ENCODE measurements at places on chromosomes 11 and 22.

DNA sequence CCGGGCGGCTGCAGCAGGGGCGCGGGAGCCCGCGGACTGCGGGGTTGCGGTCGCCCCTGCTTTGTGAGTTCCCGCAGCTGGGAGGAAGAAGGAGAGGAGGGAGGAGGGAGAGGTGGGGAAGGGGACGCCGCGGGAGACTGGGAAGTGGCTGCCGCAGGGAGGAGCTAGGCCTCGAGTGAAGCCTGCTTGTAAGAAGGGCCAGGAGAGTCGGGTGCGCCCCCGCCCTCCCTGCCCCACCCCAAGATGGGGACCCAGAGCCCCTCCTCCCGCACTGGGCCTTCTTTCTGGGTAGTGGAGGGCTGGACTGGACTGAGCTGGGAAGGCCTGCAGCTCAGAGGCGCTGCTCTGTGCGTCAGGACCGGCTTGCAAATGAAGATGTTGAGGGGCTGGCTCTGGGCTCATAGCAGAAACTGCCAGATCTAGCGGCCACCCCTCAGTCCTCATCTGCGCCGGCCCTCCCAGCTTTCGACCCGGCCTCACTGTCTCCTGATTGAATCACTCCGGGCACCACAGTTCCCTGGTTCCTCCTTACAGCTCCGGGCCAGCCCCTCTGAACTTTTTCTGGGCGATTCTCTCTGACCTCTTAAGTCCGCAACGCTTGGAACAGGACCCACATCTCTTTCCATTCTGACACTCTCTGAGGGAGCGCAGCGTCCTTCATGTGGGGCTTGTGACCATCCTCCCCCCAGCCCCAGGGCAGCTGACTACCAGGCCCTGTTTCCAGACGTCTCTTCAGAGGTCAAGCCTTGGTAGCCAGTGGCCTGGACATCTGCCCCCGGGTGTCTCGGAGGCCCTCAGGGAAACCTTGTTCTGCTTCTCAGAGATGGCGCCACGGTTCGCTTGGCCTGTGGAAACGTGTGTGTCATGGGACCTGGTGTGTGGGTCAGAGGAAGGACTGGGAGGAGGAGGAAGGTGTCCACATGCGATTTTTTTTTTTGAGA is 21.9 kb downstream of the SERPINH1 start:
- DNase-seq: no peak

- DNase-seq: no peak
Measured at GRCh38 chr22:48055827-48056226, 1293.4 kb downstream of the TBC1D22A start.

GRCh38 chr11:67055812-67056211 is 835 bp upstream of the RHOD start:
- DNase-seq: no peak

DNA sequence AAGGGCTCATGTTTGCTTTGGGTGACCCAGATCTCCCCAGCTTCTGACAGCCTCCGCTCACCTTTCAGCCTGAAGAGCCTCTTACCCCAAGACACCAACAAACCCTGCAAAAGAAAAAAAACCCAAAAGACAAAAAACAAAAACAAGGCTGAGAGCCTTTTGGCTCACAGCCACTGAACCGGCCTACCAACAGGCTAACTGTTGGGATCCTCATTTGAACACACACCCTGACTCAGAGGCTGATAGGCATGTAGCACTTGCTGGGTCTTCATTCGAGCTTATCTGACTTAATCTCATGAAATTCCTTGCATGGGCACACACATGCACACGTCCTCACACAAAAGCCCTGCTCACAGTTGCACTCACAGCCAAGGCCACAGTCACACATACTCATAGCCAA is 22.9 kb upstream of the TSKU start:
- DNase-seq: no peak

DNA sequence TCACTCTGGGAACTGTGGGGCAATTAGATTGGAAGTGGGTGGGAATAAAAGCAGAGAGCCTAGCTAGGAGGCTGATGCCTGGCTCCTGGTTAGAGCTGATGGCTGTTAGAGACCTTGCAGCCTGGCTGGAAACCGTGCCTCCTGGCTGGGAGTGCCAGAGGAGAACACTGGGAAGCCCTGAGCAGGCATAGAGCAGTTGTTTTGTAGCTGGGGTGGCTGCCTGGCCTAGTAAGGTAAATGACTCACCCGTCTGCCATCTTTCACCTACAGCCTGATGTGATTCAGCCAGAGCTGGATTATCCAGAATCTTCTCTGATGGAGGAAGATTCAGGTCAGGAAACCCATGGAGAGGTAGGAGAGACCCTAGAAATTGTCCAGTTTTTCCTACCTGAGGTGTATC is 6.1 kb downstream of the UQCR10 start:
- no peak for DNase-seq

DNA sequence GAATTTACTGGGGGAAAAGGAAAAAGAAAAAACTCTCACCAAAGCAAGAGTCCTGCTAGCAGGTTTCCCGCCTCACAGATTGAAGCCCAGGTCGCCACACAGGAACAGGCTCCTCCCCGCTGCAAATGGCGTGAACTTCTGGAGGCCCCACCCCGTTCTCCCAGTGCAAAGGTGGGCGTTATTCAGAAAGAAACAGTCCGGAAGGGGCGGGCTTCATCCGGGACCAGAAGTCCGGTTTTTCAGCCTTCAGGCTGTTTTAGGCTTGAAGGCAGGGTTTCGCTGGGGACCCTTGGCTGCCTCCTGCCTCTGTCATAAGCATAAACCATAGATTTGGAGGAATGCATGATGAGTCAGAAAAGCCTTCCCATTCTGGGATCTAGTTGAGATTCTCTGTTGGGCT is 148.3 kb upstream of the POU2AF2 start:
- DNase-seq: no peak

GRCh38 chr11:76747915-76748860 is 35.0 kb upstream of the TSKU start:
- DNase-seq: no peak

GRCh38 chr11:95242845-95243605 is 12.0 kb upstream of the SESN3 start:
- no peak for DNase-seq

- no peak for DNase-seq
Measured at GRCh38 chr11:871472-871871, 28.8 kb downstream of the TSPAN4 start.

DNA sequence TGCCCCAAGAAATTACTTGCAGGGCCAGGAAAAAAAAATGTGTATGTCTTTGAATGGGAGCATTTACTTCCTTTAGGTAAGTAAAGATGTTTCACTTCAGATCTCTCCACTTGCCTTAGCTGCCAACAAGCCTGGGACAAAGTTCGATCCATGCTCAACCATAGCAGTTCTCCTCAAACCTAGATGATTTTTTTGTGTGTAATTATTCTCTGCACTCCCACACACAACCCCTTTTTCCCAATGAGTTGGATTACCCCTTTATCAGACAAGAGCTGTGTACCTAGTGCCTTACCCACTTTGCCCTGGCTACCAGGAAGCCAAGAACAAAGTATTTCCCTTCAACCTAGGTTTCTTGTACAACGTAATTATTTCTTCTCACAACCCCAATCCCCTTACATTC is 35.6 kb downstream of the TPBGL start:
- no peak for DNase-seq

DNA sequence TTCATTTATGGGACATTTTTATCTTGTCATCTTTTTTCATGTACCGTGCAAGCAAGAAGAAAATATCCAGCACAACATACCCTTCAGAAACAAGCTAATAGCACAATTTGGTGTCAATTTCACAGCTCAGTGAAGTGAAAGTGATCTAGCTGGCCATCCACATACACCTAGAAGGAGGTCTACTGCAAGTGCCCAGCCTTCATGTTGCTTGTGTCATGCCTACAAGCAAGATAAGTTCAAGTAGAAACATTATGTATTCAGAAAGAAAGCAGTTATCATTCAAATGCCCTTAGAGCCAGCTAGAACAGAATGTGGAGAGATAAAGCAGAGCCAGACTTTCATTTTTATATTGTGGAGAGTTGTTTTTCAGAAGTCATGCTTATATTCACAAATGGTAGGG is 325.7 kb upstream of the PITPNB start:
- no peak for DNase-seq

DNA sequence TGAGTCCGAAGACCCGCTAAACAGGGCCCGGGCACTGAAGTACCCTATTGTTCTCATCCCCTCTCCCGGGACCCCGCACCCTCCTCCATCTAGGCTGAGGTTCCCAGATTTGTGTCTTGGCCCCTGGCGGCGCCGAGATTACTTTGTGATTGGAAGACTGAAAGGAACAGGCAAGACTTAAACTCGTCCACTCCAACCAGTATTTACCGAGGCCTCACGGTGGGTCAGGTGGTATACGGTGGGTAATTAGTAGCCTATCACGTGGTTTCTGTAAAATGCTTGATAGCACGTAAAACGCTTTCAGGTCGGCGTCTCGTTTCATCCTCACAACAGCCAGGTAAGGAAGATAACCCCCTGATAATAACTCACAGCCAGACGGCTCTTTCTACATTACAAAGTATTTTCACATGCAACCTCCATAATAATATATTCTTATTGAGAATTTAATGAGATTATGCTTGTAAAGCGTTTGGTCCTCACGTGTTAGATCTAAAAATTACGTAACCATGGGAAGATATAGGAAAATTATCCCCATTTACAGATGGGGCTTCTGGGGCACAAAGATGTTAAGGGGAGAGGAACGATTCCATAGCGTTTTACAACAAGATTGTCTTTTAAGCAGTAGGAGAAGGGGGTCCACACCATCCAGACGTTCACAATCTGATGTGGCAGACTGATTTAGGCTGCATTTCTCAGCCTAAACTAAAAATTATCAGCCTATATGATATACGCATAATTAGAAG is 642 bp upstream of the PIK3C2A start:
- DNase-seq: peak; percentile 32

DNA sequence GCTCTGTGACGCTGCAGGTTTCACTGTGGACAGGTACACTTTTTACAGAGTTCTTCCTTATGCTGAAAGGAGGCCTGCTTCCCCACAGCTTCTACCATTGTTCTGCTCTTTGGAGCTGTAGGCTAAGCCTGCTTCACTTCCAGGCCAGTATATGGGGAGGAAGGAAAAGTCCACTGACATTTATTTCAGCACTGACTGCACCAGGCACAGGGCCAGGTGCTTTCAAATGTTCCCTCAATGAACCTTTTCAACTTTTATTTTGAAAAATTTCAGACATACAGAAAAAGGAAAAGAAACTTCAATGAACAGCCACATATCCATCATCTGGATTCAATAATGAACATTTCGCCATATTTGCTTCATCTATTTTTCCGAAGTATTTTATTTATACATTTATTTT is 22.0 kb downstream of the POU2F3 start:
- no peak for DNase-seq

DNA sequence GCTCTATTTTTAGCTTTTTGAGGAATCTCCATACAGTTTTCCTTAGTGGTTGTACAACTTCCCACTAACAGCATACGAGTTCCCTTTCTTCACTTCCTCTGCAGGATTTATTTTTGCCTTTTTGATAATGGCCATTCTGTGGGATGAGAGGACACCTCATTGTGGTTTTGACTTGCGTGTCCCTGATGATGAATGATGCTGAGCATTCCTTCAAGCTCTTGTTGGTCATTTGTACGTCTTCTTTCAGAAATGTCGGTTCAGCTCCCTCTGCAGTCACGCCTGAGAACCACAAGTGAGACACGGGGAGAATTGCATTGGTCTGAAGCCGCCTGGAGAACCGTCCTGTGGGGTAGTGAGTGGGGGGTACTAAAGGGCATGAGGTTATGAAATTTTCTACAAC is 2.0 kb upstream of the KRTAP5-10 start:
- DNase-seq: no peak

- DNase-seq: no peak
Measured at GRCh38 chr11:3353066-3353465, 25.9 kb downstream of the ZNF195 start.

DNA sequence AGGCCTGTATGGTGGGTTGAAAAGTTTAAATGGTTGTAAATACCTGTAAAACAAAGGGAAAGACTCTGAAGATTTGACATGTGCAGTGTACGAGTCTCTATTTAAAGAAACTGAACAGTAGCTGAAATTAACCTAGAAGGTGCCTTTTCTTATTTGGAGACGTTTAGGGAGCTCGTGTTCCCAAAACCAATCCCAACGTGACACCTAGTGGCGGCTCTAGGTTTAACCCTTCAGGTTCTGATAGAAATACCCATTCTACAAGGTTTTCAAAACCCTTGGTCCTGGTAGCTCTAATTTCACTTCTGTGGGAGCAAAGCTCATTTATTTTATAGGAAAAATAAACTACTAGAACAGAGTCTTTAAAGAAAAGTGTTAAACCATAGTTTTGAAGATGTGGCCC is 258.3 kb downstream of the LRRC4C start:
- no peak for DNase-seq

DNA sequence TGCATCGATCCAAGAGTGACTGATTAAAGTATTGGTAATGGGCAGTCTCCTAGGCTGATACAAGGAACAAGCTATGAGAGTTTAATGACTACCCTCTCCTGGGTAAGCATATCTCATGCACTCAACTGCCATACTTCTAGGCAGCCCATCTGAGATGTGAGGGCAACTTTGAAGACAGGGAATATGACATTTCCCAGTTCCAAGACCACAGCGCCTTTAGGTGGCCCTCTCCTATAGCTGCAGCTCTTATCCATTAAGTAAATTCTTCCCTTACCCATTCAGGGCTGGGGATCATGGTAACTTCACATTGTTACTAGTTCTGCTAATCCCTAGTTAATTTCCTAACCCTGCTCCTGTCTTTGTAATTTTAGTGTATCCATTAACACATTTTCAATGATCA is 157.3 kb upstream of the CTSC start:
- DNase-seq: no peak

GRCh38 chr11:124893781-124894401 is 3.8 kb downstream of the ROBO4 start:
- DNase-seq: no peak

- no peak for DNase-seq
Measured at GRCh38 chr11:66967670-66968425, 7.3 kb upstream of the C11orf86 start.

DNA sequence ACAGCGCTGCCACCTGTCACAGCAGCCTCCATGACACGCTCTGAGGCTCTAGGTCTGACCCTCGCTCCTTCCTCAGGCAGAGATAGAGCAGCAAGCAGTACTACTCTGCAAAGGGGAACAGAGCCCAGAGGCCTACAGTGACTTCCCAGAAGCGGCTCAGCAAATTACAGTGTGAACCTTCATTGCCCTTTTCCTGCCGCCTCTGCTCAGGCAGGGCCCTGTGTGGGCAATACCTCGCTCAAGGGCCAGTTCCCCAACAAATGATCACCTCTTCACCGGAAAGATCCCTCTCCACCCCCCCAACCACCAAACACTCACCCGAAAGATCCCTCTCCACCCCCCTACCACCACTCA is 12.3 kb downstream of the KIAA0930 start:
- no peak for DNase-seq

DNA sequence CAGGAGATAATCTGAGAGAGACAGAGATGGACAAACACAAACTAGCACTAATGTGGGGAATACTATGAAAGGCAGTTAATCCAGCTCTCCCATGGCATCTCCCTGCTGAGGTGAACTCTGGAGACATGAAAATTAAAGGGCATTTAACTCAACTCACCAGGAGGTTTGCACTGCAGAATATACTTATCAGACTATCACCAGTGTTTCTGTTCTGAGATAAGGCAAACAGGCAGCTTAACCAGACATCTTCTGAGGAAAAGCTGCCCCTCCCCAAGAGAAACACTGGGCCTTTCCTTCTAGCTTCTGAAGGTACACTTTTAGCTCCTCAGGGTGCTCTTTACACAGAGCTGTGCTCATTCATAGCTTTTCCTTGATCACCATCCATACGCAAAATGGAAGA is 85.5 kb downstream of the AMBRA1 start:
- DNase-seq: no peak

All from stimulated activated CD4-positive, alpha-beta T cell treated with anti-CD3 and anti-CD28 coated beads, TNF-alpha, amount 100 ng/mL, for 48 hours (primary cell).